Central memory CD4-positive, alpha-beta T cell (primary cell): ENCODE measurements at places on chromosomes 11 and 22.

- DNase-seq: no peak
Observed at GRCh38 chr11:134228625-134229024, 4.2 kb downstream of the VPS26B start.

GRCh38 chr11:125939081-125939521 lies 6.7 kb upstream of the VSIG10L2 start:
- no peak for DNase-seq

- DNase-seq: peak; percentile 91
Observed at GRCh38 chr22:28800308-28801041, at the start of gene XBP1. Gene XBP1, minus strand, starts transcription at chr22:28800569.

GRCh38 chr11:25787416-25787815 lies 544.5 kb upstream of the ANO3 start:
- DNase-seq: no peak

GRCh38 chr11:35436581-35437250 lies 17.4 kb upstream of the SLC1A2 start:
- no peak for DNase-seq

DNA sequence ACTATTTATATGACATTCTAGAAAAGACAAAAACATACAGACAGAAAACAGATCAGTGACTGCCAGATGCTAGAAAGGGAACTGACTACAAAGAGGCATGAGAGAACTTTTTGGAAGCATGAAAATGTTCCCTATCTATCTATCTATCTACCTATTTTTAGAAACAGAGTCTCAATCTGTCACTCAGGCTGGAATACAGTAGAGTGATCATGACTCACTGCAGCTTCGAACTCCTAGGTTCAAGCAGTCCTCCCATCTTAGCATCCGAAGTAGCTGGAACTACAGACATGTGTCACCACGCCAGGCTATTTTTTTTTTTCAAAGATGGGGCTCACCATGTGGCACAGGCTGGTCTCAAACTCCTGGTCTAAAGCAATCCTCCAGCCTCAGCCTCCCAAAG lies 6.9 kb downstream of the SBF2 start:
- no peak for DNase-seq

DNA sequence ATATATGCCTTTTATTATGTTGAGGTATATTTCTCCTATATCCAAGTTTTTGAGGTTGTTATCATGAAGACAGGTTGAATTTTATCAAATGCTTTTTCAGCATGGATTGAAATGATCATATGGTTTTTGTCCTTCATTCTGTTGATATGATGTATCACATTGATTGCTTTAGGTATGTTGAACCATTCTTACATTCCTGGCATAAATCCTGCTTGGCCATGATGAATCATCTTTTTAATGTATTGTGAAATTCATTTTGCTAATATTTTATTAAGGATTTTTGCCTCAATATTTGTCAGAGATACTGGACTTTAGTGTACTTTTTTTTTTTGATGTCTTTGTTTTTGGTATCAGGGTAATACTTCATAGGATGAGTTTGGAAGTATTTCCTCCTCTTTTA lies 283.8 kb upstream of the C11orf87 start:
- DNase-seq: no peak

- no peak for DNase-seq
Observed at GRCh38 chr11:127269911-127270310, 269.3 kb upstream of the KIRREL3 start.

DNA sequence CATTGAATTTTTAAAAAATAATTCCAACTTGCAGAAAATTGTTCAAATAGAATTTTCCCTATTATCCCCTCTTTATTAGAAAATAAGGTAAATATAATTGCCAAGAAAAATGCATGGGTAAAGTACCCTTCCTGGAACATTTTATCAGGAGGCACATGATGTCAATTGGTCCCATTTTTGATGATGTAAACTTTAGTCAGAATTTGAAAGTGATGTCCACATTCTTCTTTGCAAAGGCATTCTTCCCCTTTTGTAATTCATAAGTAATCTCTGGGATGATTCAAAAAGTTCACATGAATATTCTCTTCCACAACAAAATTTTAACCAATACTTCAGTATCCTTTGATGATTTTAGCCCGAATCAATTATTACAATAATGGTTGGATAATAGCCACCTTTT lies 86.9 kb upstream of the ANO3 start:
- no peak for DNase-seq

DNA sequence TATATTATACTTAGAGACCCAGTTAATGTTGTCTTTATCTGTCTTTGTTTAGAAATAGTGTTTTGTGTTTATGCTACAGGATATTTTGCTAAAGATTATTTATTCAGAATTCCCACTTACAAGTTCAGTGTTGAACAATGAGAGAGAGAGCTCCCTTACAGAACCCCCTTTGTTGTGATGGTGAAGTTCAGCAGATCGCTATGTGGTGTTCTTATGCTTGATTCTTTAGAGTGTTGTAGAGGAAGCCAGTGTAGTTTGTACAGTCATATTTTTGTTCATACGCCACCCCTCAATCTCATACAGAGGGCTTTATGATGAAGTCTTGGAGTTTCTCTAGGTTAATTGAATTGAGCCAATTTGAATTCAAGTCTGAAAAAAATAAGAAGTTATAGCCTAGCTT lies 150.2 kb downstream of the TMEM135 start:
- DNase-seq: no peak

- DNase-seq: no peak
Observed at GRCh38 chr11:1864231-1864630, 11.3 kb downstream of the LSP1 start.

- no peak for DNase-seq
Observed at GRCh38 chr22:46327691-46328465, 7.6 kb upstream of the TRMU start.

GRCh38 chr11:8317159-8317558 lies 53.5 kb upstream of the LMO1 start:
- no peak for DNase-seq

DNA sequence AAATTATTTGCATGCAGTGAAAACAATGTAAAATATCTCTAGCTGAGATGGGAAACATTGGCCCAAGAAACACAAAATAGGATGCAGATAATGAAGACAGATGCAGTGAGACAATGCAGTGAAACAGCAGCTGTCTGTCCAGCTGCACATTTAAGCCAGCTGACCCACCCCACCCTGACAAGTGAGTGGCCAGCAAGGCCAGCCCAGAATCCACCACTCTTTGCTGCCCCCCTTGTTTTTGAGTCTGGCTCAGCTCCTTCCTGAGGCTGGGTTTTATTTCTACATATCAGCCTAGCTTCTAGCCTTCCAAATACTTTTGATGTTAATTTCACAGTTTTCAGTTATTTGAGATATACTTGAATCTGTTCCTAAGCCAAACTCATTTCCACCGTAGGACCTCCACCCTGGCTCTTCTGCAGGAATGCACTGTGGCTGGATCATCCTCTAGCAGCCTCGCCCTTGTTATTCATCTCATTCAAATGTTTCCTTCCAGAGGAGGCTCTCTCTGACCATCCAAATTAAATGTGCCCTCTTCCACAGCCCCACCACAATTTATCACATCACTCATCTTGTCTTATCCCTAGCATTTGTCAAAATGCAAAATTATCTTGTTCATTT lies 154.1 kb upstream of the POU2AF2 start:
- DNase-seq: no peak

GRCh38 chr22:28544431-28544868 lies 135.2 kb downstream of the TTC28 start:
- no peak for DNase-seq
